AG04449 (cell line): ENCODE measurements at places on chromosomes 1 and 21.

GRCh38 chr1:201739492-201740085 is 89.4 kb upstream of the IPO9 start:
- no peak for DNase-seq

- DNase-seq = no peak
These were observed 314.3 kb downstream of the BACH1 start for GRCh38 chr21:29613021-29613420.

DNA sequence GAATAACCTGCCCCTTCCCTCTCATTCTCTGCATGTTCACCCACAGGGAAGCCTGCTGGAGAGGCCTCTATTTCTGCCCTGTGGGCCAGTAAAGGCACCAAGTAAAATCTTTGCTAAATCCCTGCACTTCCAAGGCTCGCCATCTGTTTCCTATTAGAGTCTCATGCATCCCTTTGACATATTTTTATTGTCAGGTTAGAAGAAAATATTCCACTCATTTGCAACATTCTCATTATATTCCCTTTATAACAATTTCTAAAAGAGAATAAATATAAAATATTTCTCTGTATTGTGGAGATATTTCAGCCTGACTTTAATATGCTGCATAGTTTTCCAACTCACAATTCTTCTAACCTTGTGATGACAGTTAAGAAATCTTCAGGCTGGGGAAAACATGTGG is 340.4 kb upstream of the VAMP3 start:
- no peak for DNase-seq

DNA sequence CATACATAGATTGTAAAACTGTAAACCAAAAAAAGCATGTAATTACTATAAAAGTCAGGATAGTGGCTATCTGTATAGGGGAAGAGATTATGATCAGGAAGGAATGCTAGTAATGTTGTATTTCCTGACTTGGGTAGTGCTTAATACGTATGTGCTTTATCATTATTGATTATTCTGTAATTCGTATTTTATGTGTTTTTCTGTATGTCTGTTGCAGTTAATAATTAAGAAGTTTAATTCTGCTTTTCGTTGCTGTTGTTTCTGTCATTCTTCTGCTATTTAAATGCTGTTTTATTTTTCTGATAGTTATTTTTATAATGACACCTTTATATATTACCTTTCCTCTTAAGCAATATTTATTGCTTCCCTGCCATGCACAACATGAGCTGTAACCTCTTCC is 29.3 kb upstream of the TRIM33 start:
- DNase-seq = no peak

DNA sequence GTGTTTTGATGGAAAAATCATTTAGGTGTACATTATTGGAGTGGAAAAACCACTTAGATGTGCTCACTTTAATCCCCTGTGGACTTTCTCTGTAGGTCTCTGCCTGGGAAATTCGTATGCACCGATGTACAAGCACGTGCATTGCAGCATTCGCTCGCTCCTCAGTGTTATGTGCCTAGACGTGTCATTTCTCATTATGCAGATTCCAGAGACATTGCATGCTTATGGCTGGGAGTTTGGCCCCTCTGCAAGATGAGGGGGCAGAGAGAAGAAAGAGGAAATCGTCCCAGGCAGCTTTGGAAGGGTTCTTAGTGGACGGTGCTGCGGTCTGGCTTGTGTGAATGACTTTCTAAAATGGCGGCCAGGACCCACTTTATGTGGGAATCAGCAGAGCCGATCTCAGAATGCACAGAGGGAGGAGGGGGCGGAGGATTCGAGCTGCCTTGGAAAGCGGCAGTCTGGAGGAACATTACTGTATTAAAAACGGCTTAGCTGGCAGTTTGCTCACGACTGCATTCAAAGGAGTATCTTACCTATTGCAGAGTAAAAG is 2.3 kb downstream of the SPEN start:
- DNase-seq = no peak

- no peak for DNase-seq
These were observed 163.2 kb downstream of the GALNT2 start for GRCh38 chr1:230230273-230230672.

DNA sequence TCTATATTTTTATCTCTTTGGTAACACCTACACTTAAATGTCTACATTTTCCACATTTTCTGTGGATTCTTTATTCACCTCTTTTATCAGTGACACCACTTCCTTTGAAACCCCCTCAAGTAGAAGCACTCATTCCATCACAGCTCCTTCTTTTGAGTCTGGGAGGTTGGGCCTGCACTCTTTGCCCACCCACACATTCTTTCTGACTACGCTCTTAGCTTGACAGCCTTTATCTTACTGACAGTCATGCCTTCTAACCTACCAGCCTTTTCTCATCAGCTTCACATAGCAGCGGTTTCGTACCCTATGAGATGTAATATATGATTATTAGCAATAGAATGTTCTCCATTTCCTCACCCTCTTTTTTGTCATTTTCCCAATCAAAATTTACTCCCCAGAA is 151.9 kb downstream of the TNFSF18 start:
- no peak for DNase-seq

GRCh38 chr1:15201849-15202551 is 45.0 kb upstream of the FHAD1 start:
- DNase-seq = no peak
